ENCODE measurements at places on chromosomes 16 and 17.
A peak's percentile ranks its signal among the peaks of the same experiment; 100 is the strongest.

- peak; percentile 78 for DNase-seq
Measured at GRCh38 chr17:72514891-72515290, 394.1 kb downstream of the SOX9 start.

GRCh38 chr17:73802314-73802713 is 158.1 kb upstream of the SDK2 start:
- no peak for DNase-seq

- peak; percentile 98 for DNase-seq
Measured at GRCh38 chr16:72291531-72291981, 119.6 kb upstream of the PMFBP1 start.

GRCh38 chr16:3665508-3665907 is 11.0 kb downstream of the DNASE1 start:
- no peak for DNase-seq

GRCh38 chr16:75028544-75029135 is 29.8 kb downstream of the ZNRF1 start:
- DNase-seq: no peak

GRCh38 chr17:77769215-77769614 is 189.3 kb upstream of the TNRC6C start:
- DNase-seq: no peak

DNA sequence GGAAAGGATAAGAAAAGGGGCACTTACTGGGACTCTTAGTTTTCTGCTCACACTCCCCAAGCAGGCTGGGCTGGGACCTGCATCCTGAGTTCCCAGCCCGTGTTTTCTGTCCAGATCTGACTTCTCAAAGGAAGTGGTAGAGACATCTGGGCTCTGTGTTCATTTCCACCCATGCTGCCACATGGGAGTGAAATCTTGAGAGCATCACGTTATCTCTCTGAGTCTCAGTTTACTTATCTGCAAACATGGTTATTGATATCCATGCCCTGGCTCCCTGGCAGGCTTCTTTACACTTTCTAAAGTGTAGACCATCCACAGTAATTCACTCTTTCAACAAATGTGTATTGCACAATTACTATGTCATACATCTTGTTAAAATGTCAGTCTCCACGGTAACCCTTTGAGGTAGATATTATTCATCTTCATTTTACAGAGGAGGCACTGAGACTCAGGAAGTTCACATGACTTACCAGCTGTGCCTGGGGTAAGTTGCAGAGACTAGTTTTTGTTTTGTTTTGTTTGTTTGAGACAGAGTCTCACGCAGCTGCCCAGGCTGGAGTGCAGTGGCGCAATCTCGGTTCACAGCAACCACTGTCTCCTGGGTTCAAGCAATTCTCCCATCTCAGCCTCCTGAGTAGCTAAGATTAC is 3.4 kb downstream of the ZNF688 start:
- DNase-seq: peak; percentile 77

Measured in EH (cell line).